Fibroblast of mammary gland (primary cell): ENCODE measurements at places on chromosomes 4 and X.

DNA sequence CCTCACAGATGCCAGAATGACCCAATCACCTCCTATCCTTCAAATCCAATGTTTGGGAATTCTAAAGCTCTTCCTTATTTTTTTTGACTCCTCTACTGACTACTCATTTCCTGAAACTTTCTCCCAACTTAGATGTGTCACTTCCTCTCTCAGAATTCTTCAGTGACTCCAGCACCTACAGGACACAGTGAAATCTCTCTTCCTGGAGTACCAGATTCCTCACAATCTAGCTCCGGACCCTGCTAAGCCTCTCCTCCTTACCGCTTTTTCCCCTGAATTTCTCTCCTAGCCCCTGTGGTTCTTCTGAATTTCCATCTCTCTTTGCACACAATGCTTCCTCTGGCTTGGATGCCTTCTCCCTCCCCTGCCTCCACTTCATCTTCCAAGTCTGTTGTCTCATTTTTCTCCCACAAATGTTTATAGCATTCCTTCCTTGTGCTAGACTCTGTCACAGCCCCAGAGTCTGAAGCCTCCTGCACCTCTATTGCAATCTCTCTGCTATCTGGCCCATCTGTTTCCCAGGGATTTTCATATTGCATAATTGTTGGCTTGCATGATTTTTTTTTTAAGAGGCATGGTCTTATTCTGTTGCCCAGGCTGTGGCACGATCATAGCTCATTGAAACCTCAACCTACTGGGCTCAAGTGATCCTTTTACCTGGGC, 80.1 kb downstream of the ANAPC4 start:
- peak; percentile 43 for DNase-seq

DNA sequence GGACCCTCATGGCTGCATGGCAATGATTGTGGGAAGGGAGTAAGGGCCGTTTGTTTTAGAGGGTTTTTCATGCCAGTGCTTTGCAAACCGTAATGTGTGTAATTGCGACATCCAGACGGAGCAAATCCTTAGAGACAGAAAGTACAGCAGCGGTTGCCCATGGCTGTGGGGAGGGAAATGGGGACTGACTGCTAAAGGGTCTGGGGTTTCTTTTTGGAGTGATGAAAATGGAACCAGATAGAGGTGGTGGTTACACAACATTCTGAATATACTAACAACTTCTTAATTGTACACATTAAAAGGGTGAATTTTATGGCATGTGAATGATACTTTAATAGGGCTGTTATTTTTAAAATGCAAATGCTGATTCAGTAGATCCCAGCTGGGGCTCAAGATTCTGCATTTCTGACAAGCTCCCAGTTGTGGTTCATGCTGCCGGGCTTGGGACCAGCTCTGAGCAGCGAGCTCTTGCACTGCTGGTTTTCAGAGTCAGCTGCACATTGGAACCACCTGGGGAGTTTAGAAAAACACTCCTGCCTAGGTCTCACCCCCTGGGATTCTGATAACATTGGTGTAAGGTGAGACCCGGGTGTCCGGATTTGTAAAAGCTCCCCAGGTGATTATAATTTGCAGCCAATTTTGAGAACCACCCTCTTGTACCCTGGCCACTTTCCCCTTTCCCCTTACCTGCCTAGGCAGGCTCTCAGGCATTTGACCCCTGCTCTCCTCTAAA, 47.7 kb downstream of the PRPS1 start:
- DNase-seq = peak; percentile 79

GRCh38 chr4:53695540-53696463, 104.5 kb upstream of the LNX1 start:
- no peak for DNase-seq

- DNase-seq = no peak
Measured at GRCh38 chr4:31701256-31701655, 981.1 kb downstream of the PCDH7 start.

- no peak for DNase-seq
Measured at GRCh38 chrX:154012336-154012991, 7.2 kb downstream of the IRAK1 start.

- DNase-seq = no peak
Measured at GRCh38 chrX:119745283-119745848, 13.0 kb upstream of the SOWAHD start.

GRCh38 chr4:13984991-13985800, 357.7 kb upstream of the BOD1L1 start:
- peak; percentile 99 for DNase-seq

DNA sequence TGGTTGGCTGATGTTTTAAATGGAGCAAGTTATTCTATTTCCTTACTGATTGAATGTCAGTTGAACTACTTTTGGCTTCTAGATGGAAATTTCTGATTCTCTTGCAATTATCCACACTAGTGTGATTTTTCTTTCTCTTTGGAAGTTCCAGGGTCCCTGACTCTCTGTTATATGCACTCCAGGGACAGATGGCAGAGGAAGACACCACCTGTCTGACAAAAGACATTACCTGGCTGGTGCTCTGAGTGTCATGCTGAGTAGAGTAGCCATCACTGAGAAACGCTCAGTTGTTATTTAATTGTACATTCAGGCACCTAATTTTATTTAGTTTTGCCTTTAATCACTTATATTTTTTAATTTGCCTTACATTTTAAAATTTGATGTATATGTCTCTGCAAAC, 105.4 kb upstream of the TLL1 start:
- no peak for DNase-seq

DNA sequence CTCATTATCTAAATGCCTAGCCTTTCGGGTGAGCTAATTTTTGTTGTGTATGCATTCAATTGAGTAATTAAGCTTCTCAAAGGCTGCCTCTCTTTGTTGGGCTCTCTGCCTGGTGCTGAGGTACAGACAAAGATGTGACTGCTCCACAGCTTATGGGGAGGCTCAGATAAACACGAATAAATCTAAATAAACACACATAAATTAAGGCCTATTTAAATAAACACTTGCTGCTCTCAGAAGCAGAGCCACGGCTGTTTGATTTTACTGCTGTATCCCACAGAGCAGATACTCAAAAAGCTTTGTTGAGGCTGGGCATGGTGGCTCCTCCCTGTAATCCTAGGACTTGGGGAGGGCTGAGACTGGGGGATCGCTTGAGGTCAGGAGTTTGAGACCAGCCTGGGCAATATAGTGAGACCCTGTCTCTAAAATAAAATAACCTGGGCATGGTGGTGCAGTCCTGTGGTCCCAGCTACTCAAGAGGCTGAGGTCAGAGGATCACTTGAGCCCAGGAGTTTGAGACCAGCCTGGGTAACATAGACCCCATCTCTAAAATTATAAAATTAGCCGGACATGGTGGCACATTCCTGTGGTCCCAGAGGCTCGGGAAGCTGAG, 8.4 kb upstream of the CD99 start:
- DNase-seq = no peak

- no peak for DNase-seq
Measured at GRCh38 chrX:129934461-129934860, 28.5 kb downstream of the UTP14A start.

GRCh38 chr4:175369087-175369486, 443.0 kb downstream of the GPM6A start:
- DNase-seq = peak; percentile 87
